ENCODE measurements at places on chromosomes 4 and X. TPM values are rescaled to one million over a fixed set of nuclear protein-coding genes. Genes with fewer than 3 reads are reported as not detected.

- peak overlapping the region; percentile 81 for H3K4me3 ChIP-seq
- peaks cover 43% of the 10 kb centered on the region for H3K4me1 ChIP-seq
- DNase-seq: peak; percentile 6
- H3K27ac ChIP-seq: peak overlapping the region; percentile 32
- no peaks in the 10 kb centered on the region for H3K36me3 ChIP-seq
These were observed 3.2 kb downstream of the ACOX3 start for GRCh38 chr4:8437281-8437680.

VCX3A gene
- 0.68 TPM for total RNA-seq

TEC gene
- total RNA-seq: 0.25 TPM

SCML2 gene
- 14.2 TPM for total RNA-seq

CNGA1 gene
- not detected for total RNA-seq

GRCh38 chr4:140042634-140043033, 111.3 kb downstream of the MAML3 start:
- peaks cover 2% of the 10 kb centered on the region for H3K36me3 ChIP-seq
- no peak overlapping the region for H3K4me3 ChIP-seq
- no peaks in the 10 kb centered on the region for H3K27me3 ChIP-seq
- no peak overlapping the region for H3K27ac ChIP-seq

SATL1 gene
- total RNA-seq: 0.18 TPM

- no peaks in the 10 kb centered on the region for H3K36me3 ChIP-seq
- no peaks in the 10 kb centered on the region for H3K27me3 ChIP-seq
- no peaks in the 10 kb centered on the region for H3K4me1 ChIP-seq
- H3K27ac ChIP-seq: no peak overlapping the region
These were observed 26.9 kb upstream of the AMOT start for GRCh38 chrX:112867570-112867969.

DNA sequence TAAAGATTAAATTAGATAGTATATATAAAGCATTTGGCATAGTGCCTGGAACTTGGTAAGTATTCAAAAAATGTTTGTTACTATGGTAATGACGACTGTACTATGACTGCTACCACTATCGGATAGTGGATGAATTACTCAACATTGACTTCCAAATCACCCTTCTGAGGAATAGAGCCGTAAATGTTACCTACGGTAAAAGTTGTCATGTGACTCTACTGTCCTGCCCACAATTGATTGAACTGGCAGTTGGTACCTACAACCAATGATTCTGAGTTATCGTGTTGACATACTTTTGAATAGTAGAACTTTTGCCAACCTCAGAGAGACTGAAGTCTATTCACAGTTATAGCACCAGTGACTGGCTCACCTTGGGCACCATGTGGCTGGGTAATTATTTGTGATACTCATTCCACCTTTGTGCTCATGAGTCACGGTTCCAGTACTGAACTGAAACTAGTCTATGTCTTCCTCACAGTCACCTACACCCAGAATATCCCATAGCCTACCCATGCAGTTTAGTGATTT, 185.5 kb upstream of the PITX2 start:
- no peaks in the 10 kb centered on the region for H3K4me1 ChIP-seq
- no peak overlapping the region for H3K4me3 ChIP-seq
- DNase-seq: no peak
- H3K27ac ChIP-seq: no peak overlapping the region
- H3K36me3 ChIP-seq: no peaks in the 10 kb centered on the region

- no peak for DNase-seq
- H3K27ac ChIP-seq: no peak overlapping the region
- H3K4me3 ChIP-seq: no peak overlapping the region
- H3K27me3 ChIP-seq: no peaks in the 10 kb centered on the region
- H3K36me3 ChIP-seq: peaks cover 44% of the 10 kb centered on the region
- no peaks in the 10 kb centered on the region for H3K4me1 ChIP-seq
These were observed 30.6 kb downstream of the ABHD18 start for GRCh38 chr4:127995776-127996175.

EDA gene
- 2.5 TPM for total RNA-seq

SULT1E1 gene
- total RNA-seq: not detected

DNA sequence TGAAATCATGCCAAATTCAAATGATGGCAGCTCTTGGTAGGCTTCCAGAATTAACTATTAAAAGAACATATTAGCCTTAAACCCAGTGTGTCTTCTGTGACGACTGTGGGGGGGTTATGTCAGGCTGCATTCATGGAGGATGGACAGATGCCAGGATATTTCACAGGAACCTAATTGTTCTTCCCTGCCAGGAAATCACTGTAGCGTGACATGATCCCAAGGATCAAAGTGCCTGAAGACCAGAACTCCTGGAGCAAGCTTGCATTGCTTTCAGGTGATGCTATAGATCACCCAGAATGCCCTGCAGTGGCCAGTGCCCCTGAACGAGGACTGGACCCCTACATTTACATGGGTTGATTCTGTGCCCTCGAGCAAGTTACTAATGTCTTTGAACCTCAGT, 1093.0 kb upstream of the TENM3 start:
- H3K4me3 ChIP-seq: no peak overlapping the region
- no peaks in the 10 kb centered on the region for H3K36me3 ChIP-seq
- H3K27me3 ChIP-seq: no peaks in the 10 kb centered on the region
- H3K27ac ChIP-seq: no peak overlapping the region

- H3K27me3 ChIP-seq: peaks cover 3% of the 10 kb centered on the region
- no peak overlapping the region for H3K27ac ChIP-seq
- H3K4me3 ChIP-seq: no peak overlapping the region
- DNase-seq: no peak
These were observed 44.5 kb upstream of the WDR1 start for GRCh38 chr4:10161146-10161545.

AGTR2 gene
- total RNA-seq: not detected

DNA sequence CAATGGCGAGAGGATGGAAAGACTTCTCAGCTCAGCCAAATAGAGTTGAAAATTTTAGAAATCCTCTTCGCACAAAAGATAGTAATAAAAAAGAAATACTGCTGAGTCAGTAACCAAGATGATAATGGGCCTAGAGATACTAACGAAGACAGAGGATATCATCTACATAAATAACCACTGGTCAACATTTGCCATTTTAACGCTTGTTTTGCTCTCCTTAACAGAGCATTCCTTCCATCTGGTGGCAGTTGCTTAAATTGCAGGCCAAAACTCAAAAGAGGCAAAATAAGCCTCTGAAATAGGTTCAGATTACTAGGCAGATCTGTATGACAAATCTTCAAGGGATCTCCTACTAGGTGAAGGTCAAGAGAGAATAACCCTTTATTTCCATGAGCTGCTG, 51.7 kb upstream of the MCF2 start:
- no peak overlapping the region for H3K4me3 ChIP-seq
- DNase-seq: no peak
- no peaks in the 10 kb centered on the region for H3K27me3 ChIP-seq
- no peak overlapping the region for H3K27ac ChIP-seq
- no peaks in the 10 kb centered on the region for H3K4me1 ChIP-seq

DNA sequence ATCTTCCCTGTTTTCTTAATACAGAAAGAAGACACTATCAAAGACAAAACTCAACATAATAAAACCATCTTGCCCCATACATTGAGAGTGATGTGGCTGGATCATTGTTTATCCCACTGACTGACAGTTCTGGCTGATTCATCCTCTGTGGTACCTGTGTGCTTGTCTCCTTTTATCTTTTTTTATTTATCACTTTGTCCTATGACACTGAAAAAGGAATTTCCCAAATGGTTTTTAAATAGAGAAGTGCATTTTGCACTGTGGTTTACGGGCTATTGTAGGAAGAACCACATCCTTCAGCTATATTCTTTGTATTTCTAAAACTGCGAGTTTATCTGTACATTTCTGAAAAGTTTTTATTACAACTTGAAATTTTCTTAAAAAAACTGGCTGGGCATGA, 15.0 kb downstream of the TTC29 start:
- H3K4me3 ChIP-seq: no peak overlapping the region
- no peaks in the 10 kb centered on the region for H3K4me1 ChIP-seq
- no peak overlapping the region for H3K27ac ChIP-seq
- no peak for DNase-seq
- peaks cover 10% of the 10 kb centered on the region for H3K27me3 ChIP-seq

DNA sequence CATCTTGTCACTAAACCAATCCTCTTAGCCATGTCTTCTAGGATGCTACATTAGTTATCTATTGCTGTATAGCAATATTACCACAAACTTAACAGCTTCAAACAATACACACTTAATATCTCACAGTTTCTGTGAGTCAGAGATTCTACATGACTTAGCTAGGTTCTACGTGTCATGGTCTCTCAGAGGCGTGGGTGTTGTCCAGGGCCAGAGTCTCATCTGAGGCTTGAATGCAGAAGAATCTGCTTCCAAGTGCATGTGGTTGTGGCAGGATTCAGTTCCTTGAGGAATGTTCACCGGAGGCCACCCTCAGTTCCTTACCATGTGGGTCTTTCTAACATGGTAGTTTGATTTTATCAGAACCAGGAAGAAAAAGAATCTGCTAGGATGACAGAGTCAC, 26.4 kb downstream of the PPP1R2C start:
- no peaks in the 10 kb centered on the region for H3K27me3 ChIP-seq
- no peaks in the 10 kb centered on the region for H3K36me3 ChIP-seq
- no peak overlapping the region for H3K4me3 ChIP-seq
- no peak overlapping the region for H3K27ac ChIP-seq
- no peak for DNase-seq
- H3K4me1 ChIP-seq: no peaks in the 10 kb centered on the region

WNK3 gene
- 30.7 TPM for total RNA-seq

SPARCL1 gene
- total RNA-seq: 8.6 TPM

DNA sequence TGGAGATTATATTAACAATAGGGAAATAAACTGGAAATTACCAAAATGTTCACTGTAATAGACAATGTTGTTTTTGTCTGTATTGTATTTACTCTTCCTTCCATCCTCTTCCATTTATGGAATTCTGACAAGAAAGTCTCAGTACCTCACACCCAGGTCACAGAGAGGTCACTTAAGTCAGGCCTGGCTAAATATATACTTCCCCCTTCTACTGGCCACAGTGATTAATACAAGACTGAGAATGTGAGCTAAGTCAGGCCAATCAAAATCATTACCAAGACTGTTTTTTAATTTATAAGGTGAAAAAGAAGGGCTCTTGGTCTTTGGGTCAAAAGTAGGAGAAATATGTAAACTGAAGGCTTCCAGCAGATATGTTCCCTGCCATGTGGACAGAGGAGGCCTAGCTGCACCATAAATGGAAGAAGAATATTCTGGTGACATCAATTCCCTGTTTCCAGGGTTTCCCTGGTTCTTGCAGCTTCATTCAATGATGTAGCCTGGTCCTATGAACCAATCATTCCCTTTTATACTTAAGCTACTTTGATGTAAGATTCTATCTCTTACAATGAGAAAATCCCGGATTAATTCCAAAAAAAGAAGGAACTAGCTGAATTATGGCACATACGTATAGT, 64.3 kb downstream of the LRBA start:
- DNase-seq: no peak
- peaks cover 12% of the 10 kb centered on the region for H3K36me3 ChIP-seq
- peaks cover 16% of the 10 kb centered on the region for H3K4me1 ChIP-seq
- no peaks in the 10 kb centered on the region for H3K27me3 ChIP-seq

PDHA1 gene
- 178 TPM for total RNA-seq

DNA sequence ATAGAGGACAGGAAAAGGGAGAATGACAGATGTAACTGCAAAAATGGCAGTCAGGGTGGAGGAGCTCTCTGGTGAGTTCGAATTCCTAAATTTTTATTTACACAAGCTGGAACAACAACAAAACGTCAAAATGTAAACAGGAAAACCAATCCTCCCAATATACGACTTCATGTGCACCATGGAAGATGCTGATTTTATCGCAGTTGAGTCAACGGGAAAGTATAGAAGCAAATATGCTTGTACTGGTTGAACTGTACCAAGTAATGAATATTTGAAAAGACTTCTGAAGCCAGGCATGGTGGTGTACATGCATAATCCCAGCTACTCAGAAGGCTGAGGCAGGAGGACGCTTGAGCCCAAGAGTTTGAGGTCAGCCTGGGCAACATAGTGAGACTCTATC, 15.4 kb downstream of the STX18 start:
- no peak overlapping the region for H3K4me3 ChIP-seq
- peaks cover 25% of the 10 kb centered on the region for H3K4me1 ChIP-seq
- H3K36me3 ChIP-seq: no peaks in the 10 kb centered on the region

SPATA4 gene
- total RNA-seq: not detected

CETN2 gene
- 61.6 TPM for total RNA-seq

- H3K4me1 ChIP-seq: no peaks in the 10 kb centered on the region
- no peak for DNase-seq
- H3K27ac ChIP-seq: no peak overlapping the region
- no peaks in the 10 kb centered on the region for H3K36me3 ChIP-seq
- H3K27me3 ChIP-seq: no peaks in the 10 kb centered on the region
- no peak overlapping the region for H3K4me3 ChIP-seq
These were observed 243.4 kb downstream of the AR start for GRCh38 chrX:67787196-67787595.

GRCh38 chr4:144574000-144574399, 72.0 kb upstream of the HHIP start:
- H3K36me3 ChIP-seq: no peaks in the 10 kb centered on the region
- H3K4me1 ChIP-seq: peaks cover 5% of the 10 kb centered on the region
- no peak overlapping the region for H3K27ac ChIP-seq
- no peaks in the 10 kb centered on the region for H3K27me3 ChIP-seq
- no peak for DNase-seq

DUSP21 gene
- not detected for total RNA-seq

SPANXA2 gene
- total RNA-seq: not detected

DNA sequence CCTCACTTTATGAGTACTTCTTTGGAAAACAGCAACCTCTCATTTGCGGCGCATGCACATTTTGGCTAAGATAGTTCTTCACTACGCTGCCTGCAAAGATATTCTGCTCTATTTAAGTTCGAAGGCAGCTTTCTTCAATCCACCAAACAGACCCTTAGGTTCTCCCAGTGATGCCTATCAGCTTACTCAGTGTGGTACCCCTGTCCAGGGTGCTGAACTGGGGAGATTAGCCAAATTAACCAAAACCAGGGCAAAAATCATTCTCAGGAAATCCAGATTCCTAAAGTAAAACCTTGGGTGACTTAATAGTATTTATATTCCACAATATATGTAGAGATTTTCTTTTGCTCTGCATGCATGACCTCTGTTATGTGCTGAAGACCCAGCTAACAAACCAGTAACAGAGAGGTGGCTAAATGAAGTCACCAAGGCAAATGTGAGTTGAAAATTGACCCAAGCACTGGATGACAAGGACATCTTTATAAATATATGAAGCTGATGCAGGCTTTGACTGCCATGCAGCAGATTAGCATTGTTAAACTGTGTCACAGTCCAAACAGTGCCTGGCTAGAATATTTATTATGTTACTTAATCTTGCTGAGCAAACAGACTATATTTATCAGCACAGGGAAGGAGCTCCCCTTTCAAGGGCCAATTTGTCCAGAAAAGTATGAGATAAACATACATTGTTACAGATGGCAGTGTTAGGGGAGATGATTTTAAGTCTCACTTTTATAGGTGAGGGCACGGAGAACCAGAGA, 418.2 kb downstream of the STIM2 start:
- peaks cover 16% of the 10 kb centered on the region for H3K27me3 ChIP-seq
- H3K36me3 ChIP-seq: no peaks in the 10 kb centered on the region
- no peak overlapping the region for H3K27ac ChIP-seq
- H3K4me3 ChIP-seq: no peak overlapping the region
- H3K4me1 ChIP-seq: no peaks in the 10 kb centered on the region

GRCh38 chrX:71604141-71604540, 14.2 kb downstream of the CXCR3 start:
- H3K36me3 ChIP-seq: peaks cover 45% of the 10 kb centered on the region
- H3K27me3 ChIP-seq: no peaks in the 10 kb centered on the region
- no peak for DNase-seq
- no peak overlapping the region for H3K4me3 ChIP-seq
- H3K27ac ChIP-seq: no peak overlapping the region

Data from neural crest cell (in vitro differentiated cells).